ENCODE measurements at places on chromosomes 5 and 9. TPM values are rescaled to one million over a fixed set of nuclear protein-coding genes. Genes with fewer than 3 reads are reported as not detected.

Gene CCDC171
- 5.1 TPM for total RNA-seq

Gene NMUR2
- total RNA-seq = not detected

Gene SLC27A6
- total RNA-seq = 2.1 TPM

DNA sequence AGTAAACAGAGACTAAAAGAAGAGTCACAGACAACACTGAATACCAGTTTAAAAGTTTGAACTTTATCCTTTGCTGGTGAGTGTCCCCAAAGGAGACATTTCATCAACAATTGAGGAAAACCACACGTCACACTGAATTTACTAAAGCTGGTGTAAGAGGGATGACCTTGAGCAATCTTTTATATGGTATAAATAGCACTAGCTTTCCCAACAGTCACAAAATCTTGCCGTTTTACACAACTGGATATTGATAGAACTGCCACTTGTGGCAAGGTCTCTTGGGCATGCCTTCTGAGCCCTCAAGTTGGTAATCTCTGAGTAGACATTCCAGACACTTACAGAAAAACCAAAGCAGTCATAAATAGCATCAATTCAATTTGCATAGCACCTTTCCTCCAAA is 311.5 kb upstream of the TARS1 start:
- DNase-seq = no peak

Measured in progenitor cell of endocrine pancreas (in vitro differentiated cells).